Activated CD4-positive, alpha-beta T cell treated with anti-CD3 and anti-CD28 coated beads, Interleukin-2, amount 50 U/mL, for 16 hours (primary cell): ENCODE measurements at places on chromosomes 4 and X.

GRCh38 chr4:159487284-159487747 lies 384.4 kb downstream of the RAPGEF2 start:
- peak; percentile 56 for DNase-seq

- no peak for DNase-seq
These were observed 1614.7 kb downstream of the STIM2 start for GRCh38 chr4:28475381-28475780.

DNA sequence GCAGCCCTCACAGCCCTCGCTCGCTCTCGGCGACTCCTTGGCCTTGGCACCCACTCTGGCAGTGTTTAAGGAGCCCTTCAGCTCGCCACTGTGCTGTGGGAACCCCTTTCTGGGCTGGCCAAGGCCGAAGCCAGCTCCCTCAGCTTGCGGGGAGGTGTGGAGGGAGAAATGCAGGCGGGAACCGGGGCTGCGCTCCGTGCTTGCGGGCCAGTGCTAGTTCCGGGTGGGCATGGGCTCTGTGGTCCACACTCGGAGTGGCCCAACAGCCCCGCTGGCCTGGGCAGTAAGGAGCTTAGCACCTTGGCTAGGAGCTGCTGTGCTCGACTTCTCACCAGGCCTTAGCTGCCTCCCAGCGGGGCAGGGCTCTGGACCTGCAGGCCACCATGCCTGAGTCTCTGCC lies 192.6 kb downstream of the COX18 start:
- no peak for DNase-seq

- DNase-seq: peak; percentile 91
These were observed 13.5 kb downstream of the NSUN7 start for GRCh38 chr4:40763228-40763716.

- no peak for DNase-seq
These were observed 75.4 kb downstream of the SH3KBP1 start for GRCh38 chrX:19811807-19812604.

GRCh38 chrX:16867947-16868346 lies 2.2 kb downstream of the RBBP7 start:
- DNase-seq: no peak

- DNase-seq: no peak
These were observed 18.7 kb downstream of the FAM184B start for GRCh38 chr4:17762726-17763125.

- DNase-seq: no peak
These were observed 496.5 kb upstream of the LCORL start for GRCh38 chr4:18518098-18518497.

DNA sequence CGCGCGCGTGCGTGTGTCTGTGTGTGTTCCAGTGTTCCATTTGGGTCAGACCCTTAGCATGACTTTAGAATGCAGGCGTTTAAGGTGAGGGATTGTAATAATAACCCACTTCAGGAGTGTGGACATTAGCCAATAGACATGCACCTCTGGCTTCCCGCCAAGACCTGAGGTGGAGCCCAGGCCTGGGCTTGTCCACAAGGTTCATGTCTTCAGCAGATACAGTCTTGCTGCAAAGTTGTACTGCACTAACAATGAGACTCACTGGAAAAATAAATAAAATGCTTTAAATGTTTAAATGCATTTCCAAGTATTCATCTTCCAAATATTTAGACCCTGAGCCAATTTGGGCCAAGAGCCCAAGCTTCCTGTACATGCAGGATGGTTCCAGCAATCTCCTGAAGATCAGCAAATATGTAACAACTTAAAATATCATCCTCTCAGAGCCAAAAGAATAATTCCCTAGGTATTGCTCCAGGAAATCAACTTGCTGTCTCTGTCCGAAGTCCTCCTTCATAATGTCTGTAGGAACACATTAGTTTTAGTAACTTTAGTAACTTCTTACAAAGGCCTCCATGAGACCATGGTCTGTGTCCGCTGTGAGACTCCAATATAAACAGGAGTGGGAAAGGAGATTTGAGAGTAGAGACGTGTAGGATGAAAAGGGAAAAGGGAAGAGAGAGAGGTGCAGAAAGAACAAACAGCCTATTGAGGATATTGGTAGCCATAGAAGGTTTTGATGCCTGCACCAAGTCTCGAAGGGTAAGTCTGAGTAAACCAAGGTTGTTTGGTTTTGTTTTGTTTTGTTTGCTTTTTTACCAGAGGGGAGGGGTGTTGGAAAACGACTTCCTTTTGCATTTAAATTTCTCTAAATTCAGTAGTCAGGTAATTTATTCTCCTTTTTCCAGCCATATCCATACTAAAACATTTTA lies 98.5 kb upstream of the KLF3 start:
- DNase-seq: no peak

DNA sequence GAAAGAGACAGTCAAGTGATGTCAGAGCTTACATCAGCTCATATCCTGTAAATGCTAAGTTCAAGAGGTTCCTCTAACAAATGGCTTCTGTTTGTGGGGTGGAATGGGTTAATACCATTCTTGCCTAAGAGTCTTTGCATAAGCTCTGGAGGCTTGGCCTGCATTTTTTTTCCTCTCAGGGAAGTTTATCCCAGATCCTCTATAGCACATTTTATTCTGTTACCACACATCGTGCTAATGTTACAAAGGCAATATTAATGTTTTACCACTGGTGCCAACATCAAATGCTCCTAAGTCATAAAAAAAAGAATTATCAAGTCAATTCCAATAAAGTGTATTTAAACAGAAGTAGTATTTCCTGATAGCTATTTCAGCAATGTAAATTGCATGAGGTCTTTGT lies 2.9 kb upstream of the ADH6 start:
- no peak for DNase-seq

GRCh38 chr4:17515445-17516407 lies 761 bp downstream of the CLRN2 start:
- no peak for DNase-seq

DNA sequence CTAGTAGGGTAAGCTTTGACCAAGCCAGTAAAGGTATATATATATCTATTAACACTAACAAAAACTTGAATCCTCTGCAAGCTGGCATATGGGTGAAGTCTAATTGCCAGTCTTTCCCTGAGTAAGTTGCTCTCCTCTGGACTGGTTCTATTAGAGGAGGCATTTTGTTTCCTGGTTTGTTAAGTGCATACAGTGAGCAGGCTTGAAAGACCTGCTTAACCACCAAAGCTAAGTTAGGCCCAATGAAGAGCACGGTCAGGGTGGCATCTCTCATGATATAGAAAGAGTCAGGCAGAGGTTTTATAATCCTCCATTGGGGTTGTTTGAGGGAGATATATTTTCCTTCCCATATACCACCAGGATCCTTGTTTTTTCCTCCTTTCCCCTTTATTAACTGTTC lies 9.6 kb upstream of the AREG start:
- no peak for DNase-seq

- no peak for DNase-seq
These were observed 401.8 kb downstream of the PRDM5 start for GRCh38 chr4:120520761-120521160.

GRCh38 chr4:25702848-25703247 lies 47.2 kb downstream of the SLC34A2 start:
- DNase-seq: no peak

DNA sequence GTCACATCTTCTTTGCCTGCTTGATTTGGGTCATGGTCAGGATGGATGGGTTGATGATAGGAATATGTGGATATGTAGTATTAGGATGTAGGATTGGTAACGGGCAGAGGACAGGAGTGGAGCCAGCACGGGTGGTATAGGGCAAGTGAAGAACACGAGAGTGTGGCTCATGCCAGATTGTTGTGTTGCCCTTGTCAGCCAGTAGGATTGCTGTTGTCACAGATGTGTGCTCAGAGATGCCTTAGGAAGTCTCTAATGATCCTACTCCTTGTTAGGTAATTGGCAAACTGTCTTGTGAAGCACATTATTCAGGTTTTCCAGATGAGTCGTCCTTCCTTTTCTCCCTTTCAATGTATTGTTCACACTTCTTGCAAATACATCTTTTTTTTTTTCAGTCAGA lies 5.5 kb downstream of the ATP10D start:
- DNase-seq: peak; percentile 19

DNA sequence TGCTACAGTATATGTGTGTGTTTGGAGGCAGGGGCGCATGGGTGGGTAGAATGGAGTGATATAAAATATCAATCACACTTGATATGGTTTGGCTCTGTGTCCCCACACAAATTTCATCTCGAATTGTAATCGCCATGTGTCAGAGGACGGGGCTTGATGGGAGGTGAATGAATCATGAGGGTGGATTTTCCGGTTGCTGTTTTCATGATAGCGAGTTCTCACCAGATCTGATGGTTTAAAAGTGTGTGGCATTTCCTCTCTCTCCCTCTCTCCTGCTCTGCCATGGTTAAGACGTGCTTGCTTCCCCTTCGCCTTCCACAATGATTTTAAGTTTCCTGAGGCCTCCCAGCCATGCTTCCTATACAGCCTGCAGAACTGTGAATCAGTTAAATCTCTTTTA lies 14.8 kb downstream of the SOWAHB start:
- DNase-seq: no peak

DNA sequence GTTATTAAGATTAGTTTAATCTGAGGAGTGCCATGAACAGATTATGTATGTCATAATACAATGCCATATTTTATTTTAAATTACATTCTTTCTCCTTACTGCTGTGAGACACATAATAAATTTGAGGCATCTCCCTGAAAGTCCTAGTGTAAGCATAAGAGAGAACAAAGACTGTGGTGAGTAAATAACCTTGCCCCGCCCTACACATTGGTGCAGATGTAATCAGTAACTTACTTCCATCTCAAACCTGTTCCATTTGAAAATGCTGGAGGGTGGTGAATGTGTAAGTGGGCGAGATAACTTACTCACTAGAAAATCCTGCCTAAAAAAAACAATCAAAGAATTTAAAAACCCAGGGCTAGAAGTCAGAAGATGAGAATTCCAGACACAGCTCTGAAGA lies 338.1 kb upstream of the SLIT2 start:
- DNase-seq: no peak

DNA sequence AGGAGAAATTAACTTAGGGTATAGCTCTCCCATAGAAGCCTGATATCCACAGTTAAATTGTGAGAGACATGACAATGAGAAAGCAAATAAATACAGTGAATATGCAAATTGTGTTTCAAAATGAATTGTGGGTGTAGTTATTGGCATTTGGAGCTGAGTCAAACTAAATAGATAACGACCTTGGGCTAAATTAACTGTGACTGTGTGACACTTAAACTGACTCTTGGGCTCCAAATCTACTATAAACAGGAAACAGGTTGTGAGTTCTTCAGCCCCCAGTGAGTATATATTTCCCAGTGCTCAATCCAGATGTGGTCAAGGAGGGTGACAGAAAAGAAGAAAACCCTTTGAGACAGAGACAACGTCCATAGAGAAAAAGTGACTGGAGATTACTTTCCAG lies 11.3 kb upstream of the MAGEA10 start:
- DNase-seq: no peak

GRCh38 chr4:180116840-180117239 lies 2126.4 kb upstream of the TENM3 start:
- no peak for DNase-seq

DNA sequence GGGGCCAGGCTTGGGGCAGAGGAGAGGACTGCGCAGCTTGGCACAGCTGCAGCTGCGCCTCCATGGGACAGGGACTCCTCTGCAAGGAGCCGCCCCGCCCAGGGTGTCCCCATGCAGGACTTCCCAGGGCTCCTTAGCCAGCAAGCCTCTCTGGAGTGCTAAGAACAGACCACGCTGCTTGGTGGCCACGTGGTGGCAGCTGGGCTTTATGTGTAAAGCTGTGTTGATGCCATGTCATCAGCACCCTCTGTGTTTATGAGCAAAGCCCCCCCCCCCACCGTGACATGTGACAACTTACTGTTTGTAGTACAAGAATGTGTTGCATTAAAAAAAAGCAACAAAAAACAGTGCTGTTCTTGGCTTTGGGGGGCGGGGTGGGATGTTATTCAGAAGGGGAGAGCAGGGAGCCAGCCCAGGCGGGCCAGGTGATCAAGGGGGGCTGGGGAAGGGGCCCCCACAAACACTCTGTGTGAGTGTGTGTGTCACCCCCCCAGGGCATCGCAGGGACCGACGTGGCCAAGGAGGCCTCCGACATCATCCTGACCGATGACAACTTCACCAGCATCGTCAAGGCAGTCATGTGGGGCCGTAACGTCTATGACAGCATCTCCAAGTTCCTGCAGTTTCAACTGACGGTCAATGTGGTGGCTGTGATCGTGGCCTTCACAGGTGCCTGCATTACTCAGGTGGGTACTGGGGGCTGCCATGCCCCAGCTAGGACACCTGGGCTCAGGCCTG lies 40.3 kb downstream of the ATP2B3 start:
- DNase-seq: no peak

DNA sequence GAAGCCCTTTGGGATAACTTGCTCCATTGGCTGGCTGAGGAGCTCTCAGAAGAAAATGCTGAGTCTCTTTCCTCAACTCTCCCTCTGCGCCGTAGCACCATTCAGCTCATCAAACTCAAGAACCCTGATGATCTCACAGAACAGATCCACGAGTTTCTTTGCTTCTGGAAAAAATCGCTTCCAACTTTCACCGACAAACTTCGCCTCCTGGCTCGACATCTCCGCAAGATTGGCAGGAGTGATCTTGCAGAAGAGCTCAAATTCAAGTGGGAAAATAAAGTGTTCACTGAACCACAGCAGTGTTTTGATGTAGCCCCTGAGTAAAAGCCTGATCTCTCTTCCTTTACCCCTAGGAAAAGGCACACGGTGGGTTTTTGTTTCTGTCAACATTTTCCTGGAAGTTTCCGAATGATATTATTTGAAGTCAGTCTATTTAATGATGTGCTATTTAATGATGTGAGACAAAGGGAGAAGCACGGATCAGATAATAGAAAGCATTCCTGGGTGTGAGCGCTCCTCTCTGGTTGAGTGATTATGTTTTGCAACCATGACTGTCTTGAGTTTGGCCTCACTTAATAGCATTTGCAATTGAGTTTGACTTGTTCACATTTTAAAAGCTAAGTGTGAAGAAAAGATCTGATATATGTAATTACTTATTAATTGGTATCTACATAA lies 62.2 kb downstream of the DTHD1 start:
- no peak for DNase-seq

- no peak for DNase-seq
These were observed 231.4 kb upstream of the MID1 start for GRCh38 chrX:10851809-10852208.

- no peak for DNase-seq
These were observed 10.0 kb downstream of the NAA11 start for GRCh38 chr4:79315891-79316290.

DNA sequence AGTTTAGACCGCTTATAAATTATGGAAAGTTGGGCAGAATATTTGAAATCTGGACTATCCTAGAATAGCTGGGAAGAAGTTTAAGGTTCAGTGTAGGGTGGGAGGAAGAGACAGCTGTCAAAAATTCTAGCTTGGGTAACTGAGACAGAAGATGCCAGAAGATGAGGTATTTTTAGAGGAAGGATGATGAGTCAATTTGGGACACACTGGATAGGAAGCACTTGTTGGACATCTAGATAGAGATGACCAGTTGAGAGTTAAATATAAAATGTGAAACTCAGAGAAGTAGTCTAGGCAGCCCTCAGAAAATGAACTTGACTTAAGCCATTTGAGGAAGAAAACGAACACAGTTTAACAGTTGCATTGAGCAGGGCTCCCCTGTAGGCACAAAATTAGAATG lies 137.9 kb upstream of the MAP9 start:
- no peak for DNase-seq
